ENCODE measurements at places on chromosomes 12 and 14.

GRCh38 chr12:111212814-111213456 is 156.0 kb downstream of the PHETA1 start:
- DNase-seq, result no peak

GRCh38 chr14:54572316-54572715 is 5.4 kb downstream of the SAMD4A start:
- DNase-seq, result peak; percentile 41

DNA sequence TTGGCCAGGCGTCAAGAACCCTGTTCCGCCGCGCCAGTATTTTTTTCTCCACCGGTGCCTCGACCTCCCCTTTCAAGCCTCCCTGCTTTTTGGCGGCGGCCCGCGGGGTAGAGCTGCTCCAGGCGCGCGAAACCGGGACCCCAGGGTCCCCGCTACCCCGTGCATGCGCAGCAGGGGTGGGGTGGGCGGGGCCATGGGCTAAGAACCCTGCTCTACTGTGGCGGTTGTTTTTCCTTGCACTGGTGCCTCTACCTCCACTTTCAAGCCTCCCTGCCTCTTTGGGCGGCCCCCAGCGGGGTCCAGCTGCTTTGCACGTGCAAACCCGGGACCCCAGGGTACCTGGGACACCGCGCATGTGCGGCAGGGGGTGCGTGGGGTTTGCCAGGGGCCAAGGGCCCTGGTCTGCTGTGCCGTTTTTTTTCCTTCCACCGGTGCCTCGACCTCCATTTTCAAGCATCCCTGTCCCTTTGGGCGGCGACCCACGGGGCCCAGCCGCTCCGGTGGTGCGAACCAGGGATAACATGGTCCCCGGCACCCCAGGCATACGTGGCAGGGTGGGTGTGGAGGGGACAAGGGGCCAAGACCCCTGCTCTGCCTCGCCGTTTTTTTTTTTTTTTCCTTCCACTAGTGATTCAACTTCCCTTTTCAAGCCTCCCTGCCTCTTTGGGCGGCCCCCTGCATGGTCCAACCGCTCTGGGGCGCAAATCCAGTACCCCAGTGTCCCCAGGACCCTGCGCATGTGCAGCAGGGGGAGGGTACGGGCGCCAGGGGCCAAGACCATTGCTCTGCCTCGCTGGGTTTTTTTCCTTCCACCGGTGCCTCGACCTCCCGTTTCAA is 326.8 kb downstream of the ALG10 start:
- no peak for DNase-seq

DNA sequence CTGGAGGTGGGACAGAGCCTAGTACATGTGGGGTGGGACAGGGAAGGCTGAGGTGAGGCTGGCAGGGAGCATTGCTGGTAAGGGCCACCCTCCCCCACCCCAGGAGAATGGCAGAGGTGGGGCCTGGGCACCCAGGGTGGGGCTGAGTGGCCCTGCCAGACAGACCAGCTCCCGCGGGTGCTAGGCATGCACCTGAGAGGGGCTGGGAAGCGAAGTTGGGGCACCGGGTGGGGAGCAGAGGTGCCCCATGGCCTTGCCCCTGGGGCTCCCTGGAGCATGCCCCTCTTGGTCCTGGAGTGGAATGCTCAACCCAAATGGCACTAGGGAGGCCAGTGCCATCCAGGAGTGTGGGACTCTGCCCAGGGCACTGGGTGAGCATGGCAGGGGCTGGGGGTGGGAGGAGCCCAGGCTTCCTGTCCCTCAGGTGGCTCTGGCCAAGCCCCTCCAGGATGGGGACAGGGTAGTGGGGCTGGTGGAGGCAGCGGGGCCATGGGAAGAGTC is 1.3 kb downstream of the TNFAIP2 start:
- no peak for DNase-seq
